ENCODE measurements at places on chromosomes 3 and 15. TPM values are rescaled to one million over a fixed set of nuclear protein-coding genes. Genes with fewer than 3 reads are reported as not detected.

The ANP32A gene
- 126 TPM for total RNA-seq

The BAHD1 gene
- 12.5 TPM for total RNA-seq

The DPPA4 gene
- total RNA-seq = not detected

The SPTSSB gene
- total RNA-seq = not detected

The B3GNT5 gene
- 3.1 TPM for total RNA-seq

The NME9 gene
- 0.19 TPM for total RNA-seq

The MANF gene
- 155 TPM for total RNA-seq

The GHRL gene
- 1.8 TPM for total RNA-seq

The C15orf61 gene
- total RNA-seq = 5.4 TPM

The GPR149 gene
- total RNA-seq = not detected

The ARL8B gene
- total RNA-seq = 24.5 TPM

The RBM5 gene
- total RNA-seq = 173 TPM

The ZNF80 gene
- not detected for total RNA-seq

The THAP10 gene
- 2.2 TPM for total RNA-seq

The IL20RB gene
- 3.2 TPM for total RNA-seq

The EBLN2 gene
- 6.5 TPM for total RNA-seq

The SATB1 gene
- 15.2 TPM for total RNA-seq

The THSD4 gene
- 33.2 TPM for total RNA-seq

The PLSCR5 gene
- not detected for total RNA-seq

The KCNH8 gene
- 0.79 TPM for total RNA-seq

The SEMA7A gene
- 27.4 TPM for total RNA-seq

The BBS4 gene
- 24.6 TPM for total RNA-seq

The STRIT1 gene
- not detected for total RNA-seq

The LRTM1 gene
- total RNA-seq = not detected

The SMAD6 gene
- total RNA-seq = 17.9 TPM

The MESP1 gene
- 6.0 TPM for total RNA-seq

The ZNF148 gene
- 17.2 TPM for total RNA-seq

The CP gene
- not detected for total RNA-seq

The NAALADL2 gene
- total RNA-seq = 1.2 TPM

The DMXL2 gene
- total RNA-seq = 12.4 TPM

The CPNE4 gene
- not detected for total RNA-seq

The AADACL2 gene
- not detected for total RNA-seq

The SAMMSON gene
- 3.6 TPM for total RNA-seq

The TMEM212 gene
- total RNA-seq = not detected

The GXYLT2 gene
- 21.3 TPM for total RNA-seq

The DAZL gene
- total RNA-seq = not detected

The C3orf62 gene
- 4.1 TPM for total RNA-seq

The FETUB gene
- total RNA-seq = not detected

Measured in A375 (cell line).